ENCODE measurements at places on chromosomes 5 and 9. TPM values are rescaled to one million over a fixed set of nuclear protein-coding genes. Genes with fewer than 3 reads are reported as not detected.

- H3K36me3 ChIP-seq: no peaks in the 10 kb centered on the region
- DNase-seq: no peak
- H3K4me3 ChIP-seq: no peak overlapping the region
- no peak overlapping the region for H3K27ac ChIP-seq
Observed at GRCh38 chr9:34492051-34492450, 30.7 kb downstream of the ENHO start.

Gene FSD1L
- total RNA-seq: 9.8 TPM

DNA sequence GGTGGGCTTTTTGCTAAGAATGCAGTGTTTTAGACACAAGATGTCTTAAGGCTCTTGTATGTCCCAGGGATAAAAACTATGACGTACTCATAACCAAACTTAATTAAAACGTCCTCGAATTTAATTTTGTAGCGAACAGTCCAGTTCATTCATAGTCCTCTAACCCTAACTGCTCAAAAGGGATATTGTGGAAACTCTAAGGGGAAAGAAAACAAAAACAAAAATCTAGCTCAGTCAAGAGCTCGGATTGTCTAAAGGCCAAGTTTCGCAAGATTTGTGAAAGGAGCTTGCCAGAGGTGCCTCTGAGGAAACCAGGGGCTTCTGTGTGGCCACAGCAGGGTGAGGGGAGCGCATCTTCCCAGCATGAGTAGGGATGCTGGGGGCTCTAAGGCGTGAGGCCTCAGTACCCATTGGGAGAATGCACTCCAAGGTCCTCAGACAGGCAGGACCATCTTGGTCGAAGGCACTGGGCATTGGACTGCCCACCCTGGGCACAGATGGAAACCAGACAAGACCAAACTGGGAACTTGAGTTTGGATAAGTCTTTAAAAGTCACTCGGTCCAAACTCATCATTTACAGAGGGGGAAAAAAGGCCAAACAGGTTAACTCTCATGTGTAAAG is 71.8 kb downstream of the PRRT1B start:
- DNase-seq: no peak
- peaks cover 16% of the 10 kb centered on the region for H3K4me1 ChIP-seq
- H3K36me3 ChIP-seq: no peaks in the 10 kb centered on the region
- H3K27ac ChIP-seq: no peak overlapping the region
- no peaks in the 10 kb centered on the region for H3K27me3 ChIP-seq

DNA sequence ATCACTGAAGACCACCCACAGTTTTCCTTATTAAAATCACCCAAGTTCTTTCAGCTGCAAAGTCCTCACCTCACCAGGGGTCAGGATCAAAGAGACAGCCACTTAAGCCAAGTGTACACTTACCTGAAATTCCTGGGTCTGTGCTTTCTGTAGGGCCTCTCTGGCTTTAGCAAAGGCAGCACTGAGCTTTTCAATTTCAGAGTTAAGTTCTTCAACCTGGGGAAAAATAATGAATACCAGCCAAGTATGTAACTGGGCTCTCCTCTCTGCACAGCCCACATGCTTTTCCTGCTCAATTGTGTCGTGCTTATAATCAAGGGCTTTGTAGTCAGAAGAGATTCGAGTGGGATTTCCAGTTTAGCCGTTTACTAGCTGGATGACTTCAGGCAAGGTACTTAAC is 55.1 kb downstream of the CDK5RAP2 start:
- no peaks in the 10 kb centered on the region for H3K4me1 ChIP-seq
- peaks cover 75% of the 10 kb centered on the region for H3K36me3 ChIP-seq
- H3K27me3 ChIP-seq: no peaks in the 10 kb centered on the region

DNA sequence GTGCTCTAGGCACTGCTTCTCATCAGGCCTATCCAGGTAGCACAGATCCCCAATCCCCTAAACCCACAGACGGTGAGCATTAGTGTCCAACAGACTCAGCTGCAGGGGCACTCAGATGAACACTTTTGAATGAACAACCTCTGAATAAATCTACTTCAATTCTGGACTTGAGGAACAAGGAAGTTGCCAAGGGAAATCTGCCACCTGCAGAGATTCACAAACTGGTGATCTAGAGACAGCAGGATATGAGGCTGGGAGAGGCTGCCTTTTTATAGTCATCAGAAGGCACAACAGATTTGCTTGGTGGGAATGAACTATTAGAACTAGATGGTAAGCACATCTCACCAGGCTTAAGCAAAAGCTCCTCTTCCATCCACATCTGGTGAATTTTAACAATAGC is 7.0 kb upstream of the HK3 start:
- H3K36me3 ChIP-seq: peaks cover 76% of the 10 kb centered on the region
- H3K27ac ChIP-seq: no peak overlapping the region
- no peak for DNase-seq
- H3K27me3 ChIP-seq: no peaks in the 10 kb centered on the region
- H3K4me1 ChIP-seq: no peaks in the 10 kb centered on the region

DNA sequence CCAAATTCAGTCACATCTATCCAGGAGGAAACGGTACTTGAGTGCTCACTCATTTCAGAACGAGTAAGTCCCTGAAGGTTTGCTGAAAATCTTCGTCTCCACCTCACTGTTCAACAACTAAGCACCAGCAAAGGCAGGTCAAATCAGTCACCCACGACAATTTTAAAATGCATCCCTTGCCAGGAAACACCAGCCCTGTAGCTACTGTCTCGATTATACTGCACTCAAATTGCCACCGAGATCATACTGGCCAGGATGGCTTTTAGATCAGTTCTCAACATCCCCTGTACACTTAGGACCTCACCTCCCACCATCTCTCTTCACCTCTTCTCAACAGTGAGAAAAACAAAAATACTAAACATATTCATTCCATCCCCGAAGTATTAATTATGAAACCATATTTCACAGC is 298.6 kb downstream of the AGTPBP1 start:
- H3K36me3 ChIP-seq: no peaks in the 10 kb centered on the region
- no peak overlapping the region for H3K27ac ChIP-seq
- no peak overlapping the region for H3K4me3 ChIP-seq
- DNase-seq: no peak
- H3K4me1 ChIP-seq: no peaks in the 10 kb centered on the region
